ENCODE measurements at places on chromosomes 6 and 20.

- no peak for DNase-seq
Measured at GRCh38 chr6:107118976-107119375, 3.7 kb upstream of the BEND3 start.

- no peak for DNase-seq
Measured at GRCh38 chr6:132964101-132964867, 149.9 kb downstream of the RPS12 start.

DNA sequence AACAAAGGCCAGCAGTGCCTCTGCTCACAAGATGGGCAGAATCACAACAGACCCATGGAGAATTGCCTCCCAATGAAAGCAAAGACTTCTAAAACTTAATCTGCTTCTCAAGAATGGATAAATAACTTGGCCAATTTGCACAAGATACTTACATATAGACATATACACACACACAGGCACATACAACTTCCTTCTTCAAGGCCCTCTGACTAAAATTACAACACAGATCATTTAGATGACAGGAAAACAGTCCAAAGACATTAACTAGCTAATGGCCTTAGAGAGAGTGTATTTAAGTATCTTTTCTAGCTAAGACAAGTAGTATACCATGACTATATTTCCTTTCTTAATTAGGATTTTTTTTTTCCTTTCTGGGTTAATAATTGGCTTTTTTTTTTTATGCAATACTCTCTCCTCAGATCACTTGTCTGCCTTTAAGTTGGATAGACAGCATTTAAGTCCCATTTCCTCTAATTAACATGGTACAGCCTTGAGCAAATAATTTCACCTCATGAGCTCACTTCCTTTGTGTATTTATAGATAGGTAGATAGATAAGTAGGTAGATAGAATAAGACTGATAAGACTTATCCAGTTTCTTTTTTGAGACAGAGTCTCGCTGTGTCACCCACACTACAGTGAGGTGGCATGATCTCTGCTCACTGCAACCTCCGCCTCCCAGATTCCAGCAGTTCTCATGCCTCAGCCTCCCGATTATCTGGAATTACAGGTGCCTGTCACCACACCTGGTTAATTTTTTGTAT, 70.0 kb downstream of the NRSN1 start:
- DNase-seq, result no peak

DNA sequence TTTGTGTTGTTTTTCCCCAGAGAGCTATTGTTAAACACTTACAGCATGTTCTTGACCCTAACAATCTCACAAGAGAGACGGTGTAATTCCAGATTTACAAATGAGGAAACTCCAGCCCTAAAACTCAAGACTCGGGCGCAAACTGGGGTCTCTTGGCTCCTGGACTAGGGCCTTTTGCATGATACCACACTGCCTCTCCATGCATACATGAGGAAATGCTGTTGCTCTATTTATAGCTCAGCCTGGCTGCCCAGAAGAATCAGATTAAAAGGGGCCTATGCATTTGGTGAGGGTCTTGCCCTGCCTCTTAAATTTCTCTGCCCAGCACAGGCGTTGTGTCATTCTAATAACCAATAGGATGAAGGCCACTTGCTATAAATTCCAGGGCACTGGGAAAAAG, 30.5 kb upstream of the SNRPB2 start:
- DNase-seq, result no peak

GRCh38 chr6:6748001-6748400, 159.5 kb downstream of the LY86 start:
- no peak for DNase-seq

Data from cortex of kidney (tissue), 1 donor.